ENCODE measurements at places on chromosomes 13 and 19.
A peak's percentile ranks its signal among the peaks of the same experiment; 100 is the strongest.

DNA sequence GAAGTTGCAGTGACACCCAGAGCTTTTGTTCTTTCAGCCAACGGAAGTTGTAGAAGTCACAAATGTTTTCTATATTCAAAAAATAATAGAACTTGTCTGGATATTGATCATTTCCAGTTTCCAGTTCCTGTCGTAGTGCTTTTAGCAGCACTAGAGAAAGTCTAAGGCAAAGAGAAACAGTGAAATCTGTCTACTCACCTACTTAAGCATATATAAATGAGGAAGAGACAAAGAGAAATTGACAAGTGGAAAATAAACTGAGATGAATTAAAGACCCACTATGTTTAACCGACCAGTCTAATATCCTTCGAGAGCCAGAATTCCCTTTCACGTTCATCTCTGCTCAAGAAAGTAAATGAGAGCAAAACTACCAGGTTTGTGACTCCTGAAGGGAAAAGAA is 36.7 kb downstream of the DACH1 start:
- no peak for DNase-seq

- DNase-seq = no peak
These were observed 13.4 kb upstream of the SYT5 start for GRCh38 chr19:55193481-55193880.

DNA sequence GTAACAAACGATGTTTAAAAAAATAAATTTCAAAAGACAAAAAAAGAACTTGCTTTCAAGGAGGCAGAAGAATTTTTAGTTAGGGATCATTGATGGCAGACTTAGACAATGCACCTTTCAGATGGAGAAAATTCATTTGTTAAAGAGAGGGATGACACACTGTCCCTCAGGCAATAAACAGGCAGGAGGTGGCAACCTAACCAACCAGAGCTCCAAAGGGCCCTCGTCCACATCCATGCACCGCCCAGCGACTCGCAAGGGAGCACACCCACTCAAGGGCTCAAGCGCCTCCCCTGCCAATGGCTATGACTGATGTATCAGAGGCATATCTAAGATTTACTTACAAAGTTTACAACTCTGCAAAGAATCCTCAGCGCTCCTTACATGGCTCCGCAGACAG is 81.9 kb downstream of the TUBGCP3 start:
- no peak for DNase-seq

DNA sequence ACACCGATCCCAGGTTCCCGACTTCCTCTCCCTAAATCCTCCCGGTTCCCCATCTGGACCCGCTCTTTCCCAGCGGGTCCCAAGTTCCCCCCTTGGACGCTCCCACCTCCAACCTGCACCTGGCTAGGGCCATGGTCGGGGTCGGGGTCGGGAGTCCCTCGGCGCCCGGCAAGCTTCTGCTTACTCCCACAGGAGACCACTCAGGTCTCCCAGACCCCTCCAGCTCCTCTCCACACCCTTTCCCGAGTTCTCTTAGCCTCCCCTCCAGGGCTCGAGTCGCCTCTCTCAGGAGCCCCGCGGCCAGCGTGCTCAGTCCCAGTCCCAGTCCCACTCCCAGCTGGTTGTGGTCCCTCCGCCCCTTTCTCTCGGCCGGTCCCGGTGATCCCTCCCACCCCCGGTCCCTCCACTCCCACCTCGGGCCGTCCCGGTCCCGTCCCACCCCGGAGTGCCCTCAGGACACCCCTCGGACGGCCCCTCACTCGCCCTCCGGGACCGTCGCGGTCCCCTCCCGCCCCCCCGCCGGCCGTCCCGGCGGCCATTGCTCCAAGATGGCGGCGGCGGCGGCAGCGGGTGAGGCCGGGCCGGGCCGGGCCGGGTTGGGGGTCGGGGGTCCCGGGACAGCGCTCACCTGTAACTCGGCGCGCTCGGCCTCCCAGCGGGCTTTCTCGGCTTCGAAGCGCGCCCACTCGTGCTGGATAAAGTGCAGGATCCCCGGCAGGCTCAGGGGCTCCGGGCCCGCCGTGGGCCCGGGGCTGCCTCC is at the start of gene FKRP:
Gene FKRP, plus strand, starts transcription at position 537 of the 760 bp plus-strand sequence. CDS start 9,394 bp downstream, outside the sequence.
- DNase-seq = no peak

DNA sequence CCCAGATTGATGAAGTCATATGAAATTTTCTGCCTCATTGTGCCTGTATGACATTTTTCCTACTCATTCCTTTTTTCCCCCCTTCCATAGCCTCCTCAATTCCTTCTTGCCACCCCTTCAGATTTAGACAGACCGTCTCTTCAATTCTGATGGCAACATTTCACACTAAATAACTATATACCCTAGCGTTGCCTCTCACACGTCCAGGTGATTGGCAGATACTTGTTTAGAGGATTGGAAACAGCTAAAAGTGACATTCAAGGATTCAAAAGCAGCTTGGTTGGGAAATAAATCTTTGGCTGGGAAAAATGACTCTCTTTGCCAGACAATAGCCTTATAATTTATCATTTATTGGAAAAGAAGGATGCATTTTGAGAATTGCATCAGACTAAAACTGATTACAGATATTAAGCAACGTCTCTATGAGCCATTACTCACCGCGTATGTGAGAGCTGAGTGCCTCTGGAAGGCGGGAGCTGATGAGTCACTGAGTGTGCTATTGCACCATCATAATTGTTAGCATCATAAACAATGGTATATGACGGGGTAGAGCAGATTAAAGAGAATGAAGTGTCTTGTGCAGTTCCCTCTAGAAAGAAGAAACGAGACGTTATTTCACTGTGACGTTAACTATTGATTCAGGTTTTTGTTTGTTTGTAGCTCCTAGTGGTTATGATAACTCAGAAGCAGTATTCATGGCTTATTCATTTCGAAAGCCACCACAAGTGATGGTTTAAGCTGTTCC is 61.1 kb upstream of the FAM216B start:
- DNase-seq = no peak

DNA sequence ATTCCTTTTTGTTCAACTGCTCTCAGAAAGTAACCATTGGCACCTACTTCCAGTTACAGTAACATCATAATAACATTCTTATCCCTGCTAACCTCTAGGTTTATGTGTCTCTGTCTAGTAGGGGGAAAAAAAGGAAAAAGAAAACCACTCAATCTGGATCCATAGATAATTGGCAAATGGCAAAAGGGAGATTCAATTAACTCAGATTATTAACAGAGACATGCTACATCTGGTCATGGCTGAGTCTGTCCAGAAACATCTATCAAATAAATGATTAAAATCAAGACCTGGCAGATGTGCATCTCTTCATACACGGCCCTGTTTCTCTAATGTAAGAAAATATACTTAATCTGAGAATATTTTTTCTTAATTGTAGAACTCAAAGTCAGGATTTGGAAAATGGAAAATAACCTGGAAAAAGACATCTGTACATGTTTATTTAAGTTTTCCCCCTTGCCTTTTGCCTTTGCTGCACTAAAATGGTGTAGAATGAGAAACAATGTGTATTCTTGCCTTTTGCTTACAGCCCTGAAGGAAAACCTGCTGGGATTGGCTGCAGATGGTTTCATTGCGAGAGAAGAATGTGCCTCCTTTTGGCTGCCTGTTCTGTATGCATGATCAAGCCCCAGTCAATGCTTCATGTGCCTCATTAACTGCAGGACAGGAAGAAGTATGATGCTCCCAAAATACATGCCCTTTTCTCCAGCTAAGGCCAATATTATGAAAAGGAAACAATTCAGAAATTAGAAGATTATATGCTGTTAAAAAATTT is 921.6 kb upstream of the PCDH20 start:
- DNase-seq = no peak

- DNase-seq = peak; percentile 72
These were observed 29.7 kb downstream of the GPX4 start for GRCh38 chr19:1133471-1133929.

GRCh38 chr13:95160112-95160906 is 140.9 kb downstream of the ABCC4 start:
- DNase-seq = no peak

DNA sequence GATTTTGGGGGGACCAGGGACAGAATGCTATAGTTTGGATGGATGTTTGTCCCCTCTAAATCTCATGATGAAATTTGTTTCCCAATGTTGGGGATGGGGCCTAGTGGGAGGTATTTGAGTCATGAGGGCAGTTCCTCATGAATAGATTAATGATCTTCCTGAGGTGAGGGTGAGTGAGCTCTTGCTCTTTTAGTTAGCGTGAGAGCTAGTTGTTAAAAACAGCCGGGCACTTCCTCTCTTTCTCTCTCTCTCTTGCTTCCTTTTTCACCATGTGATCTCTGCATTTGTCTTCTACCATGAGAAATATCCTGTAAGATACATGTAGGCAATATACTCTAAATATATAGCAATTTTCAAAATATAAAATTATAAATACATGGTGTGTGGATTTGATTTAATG is 290.8 kb upstream of the PCDH9 start:
- no peak for DNase-seq

- DNase-seq = no peak
These were observed 27.9 kb downstream of the MIPEP start for GRCh38 chr13:23861310-23861709.

- DNase-seq = no peak
These were observed 186.2 kb downstream of the VWA8 start for GRCh38 chr13:41774605-41775218.

- DNase-seq = no peak
These were observed 9.6 kb downstream of the USP12 start for GRCh38 chr13:27161980-27162379.

GRCh38 chr13:44899967-44900366 is 89.3 kb downstream of the NUFIP1 start:
- no peak for DNase-seq

DNA sequence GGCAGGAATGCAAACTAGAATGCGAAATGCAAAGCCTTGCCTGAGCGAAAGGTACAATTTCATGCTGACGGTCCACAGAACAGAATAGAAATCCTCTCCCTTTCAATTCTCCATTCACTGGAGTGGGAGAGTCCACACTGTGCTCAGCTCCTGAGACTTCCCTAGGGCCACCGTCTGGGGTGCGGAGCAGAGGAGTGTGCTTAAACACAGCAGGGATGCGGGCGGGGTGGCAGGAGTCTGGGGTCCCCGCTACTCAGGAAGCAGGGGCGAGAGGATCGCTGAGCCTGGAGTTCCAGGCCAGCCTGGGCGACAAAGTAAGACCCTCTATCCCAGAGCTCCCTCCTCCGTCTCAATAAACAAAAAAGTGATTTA is 552 bp upstream of the ZNF816 start:
- no peak for DNase-seq

DNA sequence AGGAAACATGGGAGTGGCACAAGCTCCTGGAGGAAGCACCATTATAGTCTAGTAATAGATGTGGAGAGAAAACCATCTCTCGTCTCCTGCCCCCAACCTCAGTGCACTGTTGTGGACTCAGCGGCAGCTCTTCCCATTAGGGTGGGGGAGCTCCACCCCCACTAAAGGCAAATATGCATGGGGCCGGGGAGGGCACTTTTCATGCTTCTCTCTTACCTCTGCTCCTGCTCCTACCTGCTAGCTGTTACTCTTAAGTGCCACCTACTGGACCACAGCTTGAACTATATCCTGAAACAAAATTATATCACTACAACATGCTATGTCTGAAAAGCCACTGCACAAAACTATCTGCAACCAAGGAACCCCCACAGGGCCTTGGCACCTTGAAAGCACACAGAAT is 112.6 kb upstream of the DACH1 start:
- DNase-seq = no peak

- DNase-seq = no peak
These were observed 144.6 kb downstream of the LACC1 start for GRCh38 chr13:44024167-44024845.

GRCh38 chr19:14393329-14393728 is 12.1 kb downstream of the ADGRE5 start:
- DNase-seq = no peak

DNA sequence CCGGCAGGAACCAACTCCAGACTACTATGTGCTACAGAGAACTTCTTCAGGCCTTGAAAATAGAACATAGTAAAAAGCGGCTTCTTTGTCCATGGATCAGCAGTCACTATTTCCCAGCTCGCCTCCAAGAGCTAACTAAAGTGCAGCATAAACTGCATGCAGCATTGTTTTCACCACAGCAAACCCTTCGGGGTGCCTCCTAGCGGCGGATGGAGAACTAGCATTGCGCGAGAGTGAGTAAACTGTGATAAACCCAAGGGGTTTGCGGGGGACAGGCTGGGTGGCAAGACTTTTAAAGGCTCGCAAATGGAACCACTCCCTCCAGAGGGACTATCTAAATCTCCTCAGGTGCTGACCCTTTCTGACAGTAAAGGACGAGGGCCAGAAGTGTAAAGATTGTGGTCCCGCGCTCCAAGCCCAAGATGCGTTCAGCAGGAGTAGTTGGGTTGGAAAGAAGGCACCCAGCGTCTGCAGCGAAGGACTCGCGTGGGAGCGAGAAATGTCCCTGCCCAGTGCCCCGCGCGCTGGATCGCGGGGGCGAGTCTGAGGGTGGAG is 21.5 kb upstream of the SGCG start:
- DNase-seq = no peak

DNA sequence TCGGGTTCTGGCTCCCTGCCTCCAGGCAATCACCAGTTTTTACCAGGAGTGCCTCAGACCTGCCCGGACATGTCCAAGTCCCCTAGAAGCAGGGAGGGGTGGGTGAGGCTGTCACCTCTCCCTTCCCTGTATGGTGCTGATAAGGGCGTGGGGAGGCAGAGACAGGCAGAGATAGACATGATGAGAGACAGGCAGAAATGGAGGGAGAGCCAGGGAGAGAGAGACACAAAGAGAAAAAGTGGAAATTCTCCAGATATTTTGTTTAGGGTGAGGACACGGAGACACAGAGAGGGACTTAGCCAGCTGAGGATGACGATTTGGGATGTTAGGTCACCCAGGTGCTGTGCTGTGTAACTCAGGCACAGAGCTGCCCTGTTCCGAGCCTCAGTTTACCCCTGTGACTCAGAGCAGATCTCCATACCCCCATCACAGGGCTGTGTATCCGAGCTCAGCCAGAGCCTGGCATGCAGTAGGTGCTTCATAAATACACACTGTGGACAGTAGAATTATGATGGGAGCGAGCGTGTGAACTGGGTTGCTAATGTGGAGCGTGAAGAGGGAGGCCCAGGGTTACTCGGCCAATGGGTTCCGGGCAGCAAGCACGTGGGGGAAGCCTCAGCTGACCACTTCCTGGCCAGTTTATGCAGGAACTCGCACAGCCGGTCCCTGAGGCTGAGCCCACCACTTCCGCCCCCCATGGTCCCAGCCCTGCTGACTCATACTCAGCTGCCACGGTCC is 11.9 kb upstream of the GDF15 start:
- no peak for DNase-seq

DNA sequence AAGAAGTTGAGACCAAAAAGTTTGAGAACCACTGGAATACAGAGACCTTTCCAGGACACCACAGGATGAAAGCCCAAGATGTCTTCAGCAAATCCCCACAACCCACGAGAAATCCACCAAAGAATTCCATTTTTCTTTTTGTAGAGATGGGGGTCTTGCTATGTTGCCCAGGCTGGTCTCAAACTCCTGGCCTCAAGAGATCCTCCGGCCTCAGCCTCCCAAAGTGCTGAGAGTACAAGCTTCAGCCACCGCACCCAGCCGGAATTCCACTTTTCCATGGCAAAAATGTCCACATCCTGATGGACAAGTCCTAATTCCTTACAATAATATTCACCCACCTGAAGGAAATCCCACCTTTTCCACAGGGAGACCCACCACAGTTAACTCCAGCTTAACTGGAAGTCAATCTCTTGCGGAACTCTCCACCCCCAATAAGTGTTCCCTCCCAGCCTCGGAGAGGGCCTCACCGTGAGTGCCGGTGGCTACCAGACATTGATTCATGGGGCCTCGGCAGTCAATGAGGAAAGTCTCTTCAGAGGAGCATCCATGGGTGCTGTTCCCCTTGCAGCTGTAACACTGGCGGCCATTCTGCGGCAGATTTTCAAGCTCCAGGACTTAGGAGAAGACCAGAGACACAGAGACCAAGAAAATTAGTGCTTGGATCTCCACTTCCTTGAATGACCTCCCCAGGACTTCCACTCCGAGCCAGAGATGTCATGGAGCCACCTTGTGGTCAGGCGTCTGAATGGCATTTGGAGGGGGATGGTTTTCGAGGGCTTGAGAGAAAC is 12.3 kb upstream of the CADM4 start:
- DNase-seq = no peak
